ENCODE measurements at places on chromosomes 7 and 10.
A peak's percentile ranks its signal among the peaks of the same experiment; 100 is the strongest.

DNA sequence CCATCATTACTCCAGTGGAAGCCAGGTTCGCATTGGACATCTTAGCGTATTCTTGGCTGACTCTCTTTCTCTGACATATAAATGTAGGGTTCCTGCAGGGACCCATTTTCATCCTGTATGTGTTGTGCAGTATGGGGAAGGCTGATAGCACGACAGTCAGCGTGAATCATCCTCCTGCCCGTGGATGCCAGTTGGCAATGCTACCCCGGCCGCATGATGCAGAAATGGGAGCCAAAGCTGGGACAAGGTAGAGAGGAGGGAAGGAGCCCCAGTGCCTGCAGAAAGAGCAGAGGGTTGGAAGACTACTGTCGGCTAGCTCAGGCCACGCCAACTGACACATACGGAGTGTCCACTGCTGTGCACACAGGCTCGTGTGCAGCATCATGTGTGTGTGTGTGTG lies 251.6 kb downstream of the SKAP2 start:
- DNase-seq = no peak

DNA sequence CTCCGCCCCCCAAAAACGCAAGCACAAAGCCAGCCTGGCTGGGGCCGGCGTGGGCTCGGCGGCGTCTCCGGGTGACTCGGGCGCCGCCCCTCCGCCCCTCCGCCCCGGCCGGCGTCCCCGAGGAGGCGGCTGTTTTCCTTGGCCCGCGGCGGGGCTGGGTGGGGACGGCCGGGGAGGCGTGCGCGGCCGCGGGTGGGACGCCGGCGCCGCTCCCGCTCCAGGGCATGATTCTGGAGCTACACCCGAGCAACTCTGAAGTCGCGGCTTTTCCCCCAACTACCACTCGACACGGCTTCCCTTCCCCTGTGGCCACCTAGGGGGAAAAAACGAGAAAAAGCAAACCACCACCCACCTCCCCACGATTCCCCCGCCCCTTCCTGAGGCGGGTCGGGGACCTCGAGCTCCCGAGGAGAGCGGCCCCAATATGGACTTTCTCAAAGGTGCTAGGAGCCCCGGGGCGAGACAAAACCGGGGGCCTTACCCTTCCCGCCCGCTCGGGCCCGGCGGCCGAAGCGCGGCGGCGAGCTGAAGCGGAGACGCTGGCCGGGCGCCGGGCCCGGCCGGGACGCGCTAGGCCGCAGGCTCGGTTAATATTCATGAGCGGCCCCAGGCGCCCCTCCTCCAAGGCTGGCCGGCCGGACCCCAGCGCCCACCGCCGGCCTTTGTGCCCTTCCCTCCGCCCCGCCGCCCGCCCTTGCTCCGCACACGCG lies 856 bp downstream of the ARHGAP21 start:
- peak; percentile 41 for DNase-seq

DNA sequence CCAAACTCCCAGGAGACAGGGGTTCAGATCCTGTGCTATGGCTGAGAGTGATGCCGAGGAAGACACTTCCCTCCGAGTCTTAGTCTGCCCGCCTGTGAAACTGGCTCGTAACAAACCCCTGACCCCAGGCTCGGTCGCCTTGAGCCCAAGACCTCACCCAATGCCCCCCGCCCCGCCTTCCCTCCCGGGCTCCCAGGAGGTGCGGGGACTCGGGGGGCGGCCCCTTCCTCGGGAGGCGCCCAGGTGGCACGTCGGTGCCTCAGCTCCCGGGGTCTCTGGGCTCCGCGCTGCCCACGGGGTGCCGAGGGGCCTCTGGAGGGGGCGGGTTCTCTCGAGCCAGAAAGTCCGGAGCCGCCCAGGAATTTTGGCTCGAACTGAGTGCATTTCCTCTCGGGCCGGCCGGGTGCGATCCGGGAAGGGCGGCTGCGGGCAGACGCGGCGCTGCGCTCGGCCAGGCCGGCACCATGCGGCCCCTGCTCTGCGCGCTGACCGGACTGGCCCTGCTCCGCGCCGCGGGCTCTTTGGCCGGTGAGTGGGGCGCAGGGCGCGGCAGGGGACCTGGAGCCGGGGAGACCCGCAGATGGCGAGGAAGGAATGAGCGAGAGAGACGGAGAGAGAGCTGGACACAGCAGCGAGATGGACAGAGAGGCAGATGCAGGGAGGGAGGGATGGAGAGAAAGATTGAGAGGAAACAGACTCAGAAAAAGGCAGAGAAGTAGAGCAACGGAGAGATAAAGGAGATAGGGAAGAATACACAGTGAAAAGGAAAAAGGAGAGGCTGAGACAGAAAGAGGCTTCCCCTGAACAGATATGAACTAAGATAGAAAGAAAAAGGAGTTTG lies at the start of gene PLAC9:
PLAC9 (plus strand) TSS at position 432 of the 841 bp plus-strand sequence; CDS start at position 465, 33 bp downstream.
- no peak for DNase-seq

GRCh38 chr7:154914308-154914995 lies 88.5 kb downstream of the PAXIP1 start:
- DNase-seq = no peak

GRCh38 chr10:111298031-111298430 lies 221.2 kb downstream of the ADRA2A start:
- no peak for DNase-seq

DNA sequence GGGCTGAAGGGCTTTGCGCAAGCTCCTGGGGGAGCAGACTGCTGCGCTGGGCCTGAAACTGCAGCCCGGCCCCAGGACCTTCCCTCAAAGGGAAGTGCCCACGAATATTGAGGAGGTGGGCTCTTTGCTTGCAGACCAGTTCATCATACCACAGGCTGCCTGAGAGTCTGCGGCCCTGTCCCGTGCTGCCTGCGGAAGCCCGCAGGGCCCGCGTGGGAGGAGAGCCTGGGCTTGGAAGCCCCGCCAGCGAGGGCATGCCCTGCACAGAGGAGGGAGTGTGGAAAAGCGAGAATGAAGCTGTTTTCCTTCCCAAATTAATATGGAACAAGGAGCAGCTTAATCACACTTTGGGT lies 83.6 kb upstream of the MKI67 start:
- no peak for DNase-seq

- DNase-seq = no peak
Measured at GRCh38 chr10:97069576-97070362, 116.0 kb downstream of the SLIT1 start.

DNA sequence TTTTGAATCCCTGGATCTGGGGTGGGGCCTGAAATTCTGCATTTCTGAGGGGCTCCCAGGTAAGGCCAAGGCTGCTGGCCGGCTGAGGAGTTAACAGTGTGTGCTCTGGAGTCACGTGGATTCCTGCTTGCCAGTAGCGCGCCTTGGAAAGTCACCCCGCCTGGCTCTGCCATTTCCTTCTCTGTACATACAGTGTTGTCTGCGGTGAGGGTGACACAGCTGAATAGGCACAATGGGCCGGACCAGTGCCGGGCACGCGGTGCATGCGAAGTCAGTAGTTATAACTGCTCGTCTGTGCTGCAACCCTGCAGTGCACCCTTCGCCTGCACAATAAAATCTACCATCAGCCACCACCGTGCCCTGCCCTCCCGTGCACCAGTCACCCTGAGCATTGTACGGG lies 68.0 kb upstream of the EEPD1 start:
- DNase-seq = no peak

- DNase-seq = no peak
Measured at GRCh38 chr10:6926971-6927370, 346.9 kb upstream of the PRKCQ start.

- DNase-seq = no peak
Measured at GRCh38 chr10:58360412-58361004, 24.7 kb upstream of the TFAM start.

GRCh38 chr7:81111358-81111757 lies 192.5 kb upstream of the SEMA3C start:
- DNase-seq = peak; percentile 22

GRCh38 chr10:11828682-11829284 lies 5.6 kb downstream of the PROSER2 start:
- no peak for DNase-seq

- DNase-seq = no peak
Measured at GRCh38 chr10:100621360-100622205, 85.8 kb downstream of the HIF1AN start.

- DNase-seq = peak; percentile 3
Measured at GRCh38 chr7:94823947-94824346, 83.4 kb upstream of the PPP1R9A start.

GRCh38 chr10:112779025-112779770 lies 170.8 kb upstream of the TCF7L2 start:
- DNase-seq = no peak

GRCh38 chr7:158655931-158656441 lies 48.6 kb downstream of the NCAPG2 start:
- no peak for DNase-seq

- no peak for DNase-seq
Measured at GRCh38 chr7:119436882-119437281, 836.1 kb upstream of the KCND2 start.

- DNase-seq = no peak
Measured at GRCh38 chr10:106185951-106186350, 978.6 kb downstream of the SORCS1 start.

DNA sequence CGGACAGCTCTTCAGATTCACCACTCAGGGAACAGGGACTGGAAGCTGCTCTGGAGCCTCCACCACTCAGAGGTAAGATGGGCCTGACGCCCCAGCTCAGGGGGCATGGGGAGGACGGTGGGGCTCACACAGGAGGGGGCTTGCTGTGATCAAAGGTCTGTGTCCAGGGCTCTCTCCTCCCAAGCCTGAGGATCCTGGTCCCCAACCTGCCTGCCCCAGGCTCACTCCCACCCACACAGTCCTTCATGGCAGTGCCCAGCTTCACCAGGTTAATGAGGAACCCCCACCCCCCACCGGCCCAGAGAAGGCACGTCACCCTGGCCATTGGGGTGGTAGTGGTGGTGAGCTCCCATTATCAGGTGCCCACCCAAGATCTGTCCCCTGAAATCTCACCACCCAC lies 926.7 kb upstream of the ZNF722 start:
- DNase-seq = no peak

DNA sequence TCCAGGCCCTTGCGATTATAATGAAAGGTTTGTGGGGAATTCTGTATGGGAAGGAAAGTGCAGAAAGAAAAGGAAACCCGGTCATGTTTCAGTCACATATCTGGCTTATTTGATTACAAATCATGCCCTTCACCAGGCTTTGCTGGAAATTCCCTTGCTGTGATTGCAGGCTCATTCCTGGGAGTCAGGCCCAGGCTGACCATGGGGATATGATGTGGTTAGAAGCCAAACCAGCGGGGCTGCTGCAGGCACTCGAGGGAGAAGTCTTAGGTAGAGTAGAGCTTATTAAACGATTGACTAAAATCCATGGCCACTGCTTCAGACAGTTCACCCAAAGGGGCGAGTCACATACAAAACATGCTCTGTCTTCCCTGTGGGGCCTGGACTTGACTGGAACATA lies 16.2 kb downstream of the PKD1L1 start:
- no peak for DNase-seq

DNA sequence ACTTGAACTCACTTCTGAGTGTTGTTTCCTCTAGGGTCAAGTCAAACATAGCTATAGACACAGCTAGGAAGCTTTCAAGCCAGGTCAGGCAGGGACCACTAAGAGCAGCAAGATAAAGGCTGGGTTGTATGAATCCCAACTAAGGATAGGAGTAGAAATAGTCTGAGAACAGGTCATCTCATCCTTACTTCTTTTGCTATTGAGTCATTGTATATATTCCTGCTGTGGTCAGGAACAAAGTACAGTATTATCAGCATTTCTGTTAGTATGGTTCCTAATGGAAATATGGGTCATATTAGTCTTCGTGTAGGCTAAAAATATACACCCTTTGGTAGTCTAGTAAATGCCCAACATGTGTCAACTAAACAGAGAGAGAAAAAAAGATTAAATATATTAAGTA lies 145.3 kb downstream of the BTAF1 start:
- no peak for DNase-seq
